ENCODE measurements at places on chromosomes 4 and X. TPM values are rescaled to one million over a fixed set of nuclear protein-coding genes. Genes with fewer than 3 reads are reported as not detected.
A peak's percentile ranks its signal among the peaks of the same experiment; 100 is the strongest.

IBSP gene
- not detected for total RNA-seq

SPANXN3 gene
- total RNA-seq, result not detected

NPY2R gene
- total RNA-seq, result not detected

ENPEP gene
- not detected for total RNA-seq

CXCL5 gene
- total RNA-seq, result not detected

P2RY4 gene
- 0.13 TPM for total RNA-seq

NDST4 gene
- not detected for total RNA-seq

IDH3G gene
- total RNA-seq, result 69.0 TPM

MAGEB17 gene
- 0.21 TPM for total RNA-seq

USP17L20 gene
- total RNA-seq, result not detected

DCUN1D4 gene
- 20.8 TPM for total RNA-seq

CDS1 gene
- 0.05 TPM for total RNA-seq

ATG4A gene
- total RNA-seq, result 10.8 TPM

ACE2 gene
- total RNA-seq, result not detected

WDR1 gene
- total RNA-seq, result 397 TPM

GRCh38 chrX:45134315-45134731, 66.4 kb downstream of the DIPK2B start:
- DNase-seq, result no peak

DNA sequence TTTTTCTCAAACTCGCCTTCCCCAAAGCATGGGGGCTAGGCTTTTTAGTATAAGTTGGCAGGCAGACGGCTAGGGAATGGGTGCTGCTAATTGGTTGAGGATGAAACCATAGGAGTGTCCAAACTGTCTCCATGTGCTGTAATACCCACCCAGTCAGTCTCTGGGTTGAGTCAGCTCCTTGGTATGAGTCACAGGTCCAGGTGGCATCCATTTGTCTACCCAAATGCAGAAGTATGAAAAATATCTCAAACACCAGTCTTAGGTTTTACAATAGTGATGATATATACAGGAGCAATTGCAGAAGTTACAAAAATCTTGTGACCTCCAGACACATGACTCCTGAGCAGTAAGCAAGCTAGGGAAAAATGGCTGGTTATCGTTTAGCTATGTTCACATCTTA, 27.4 kb upstream of the CCSER1 start:
- no peak for DNase-seq

- no peak for DNase-seq
Measured at GRCh38 chr4:114479595-114479994, 119.0 kb upstream of the UGT8 start.

- DNase-seq, result no peak
Measured at GRCh38 chr4:28948501-28948900, 1771.7 kb upstream of the PCDH7 start.

DNA sequence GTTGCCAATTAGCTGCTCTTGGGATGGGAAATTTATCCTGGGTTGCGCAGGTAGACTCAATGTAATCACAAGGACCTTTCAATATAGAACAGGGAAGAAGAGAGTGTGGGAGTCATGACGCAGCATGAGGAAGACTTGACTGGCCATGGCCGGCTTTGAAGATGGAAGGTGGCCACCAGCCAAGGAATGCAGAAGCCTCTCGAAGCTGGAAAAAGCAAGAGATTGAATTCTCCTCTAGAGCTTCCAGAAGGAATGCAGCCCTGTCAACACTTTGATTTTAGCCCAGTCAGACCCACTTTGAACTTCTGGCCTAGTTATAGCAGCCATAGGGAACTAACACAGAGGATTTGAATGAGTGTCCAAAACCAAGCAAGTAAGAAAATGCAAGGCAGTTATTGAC, 14.7 kb upstream of the SH3KBP1 start:
- DNase-seq, result no peak

DNA sequence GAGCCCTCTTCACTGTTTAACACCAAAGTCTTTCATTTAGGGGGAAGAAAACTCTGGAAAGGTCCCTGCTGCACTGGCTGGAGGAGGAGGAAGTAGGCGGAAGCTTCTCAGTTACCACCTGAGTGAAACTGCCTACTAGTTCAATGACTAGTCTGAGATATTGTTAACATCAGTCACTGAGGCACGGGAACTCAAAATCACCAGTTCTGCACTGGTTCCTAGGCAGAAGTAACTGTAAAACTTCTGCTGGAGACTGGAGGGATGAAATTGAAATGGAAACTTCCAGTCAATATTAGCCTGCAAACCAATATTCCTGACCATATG, 178.3 kb downstream of the SNCA start:
- no peak for DNase-seq

DNA sequence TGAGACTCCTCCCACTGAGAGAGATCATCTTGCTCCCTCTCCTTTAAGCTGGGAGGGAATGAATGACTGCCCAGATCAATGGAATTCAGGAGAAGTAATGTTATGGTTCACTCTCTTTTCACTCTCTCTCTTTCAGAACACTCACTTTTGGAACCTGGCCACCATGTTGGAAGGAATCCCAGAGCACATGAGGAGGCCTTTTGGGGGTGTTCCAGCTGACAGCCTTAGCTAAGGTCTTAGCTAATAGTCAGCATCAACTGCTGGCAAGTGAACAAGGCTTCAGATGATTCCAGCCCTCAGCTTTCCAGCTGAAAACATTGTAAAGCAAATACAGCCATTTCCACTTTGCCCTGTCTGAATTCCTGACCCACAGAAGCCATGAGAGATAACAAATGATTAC, 124.0 kb upstream of the CLNK start:
- DNase-seq, result no peak

DNA sequence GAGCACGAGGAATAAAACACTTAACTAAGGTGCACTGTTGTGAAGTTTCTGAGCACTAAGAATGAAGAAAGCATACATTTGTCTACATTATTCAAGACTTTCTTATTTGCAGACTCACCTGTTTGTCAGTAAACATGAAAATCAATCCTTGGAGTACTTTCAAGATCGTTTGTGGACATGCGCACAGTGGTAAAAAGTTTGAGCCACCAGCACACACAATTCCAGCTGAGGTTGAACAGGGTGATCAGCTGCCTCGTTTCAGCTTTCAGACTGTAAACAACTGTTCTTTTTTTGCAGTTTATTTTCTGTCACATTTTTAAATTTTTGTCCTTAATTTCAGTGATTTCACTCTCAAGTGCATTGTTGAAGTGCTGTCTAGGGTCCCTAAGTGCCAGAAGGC, 143.8 kb upstream of the VCX2 start:
- no peak for DNase-seq

DNA sequence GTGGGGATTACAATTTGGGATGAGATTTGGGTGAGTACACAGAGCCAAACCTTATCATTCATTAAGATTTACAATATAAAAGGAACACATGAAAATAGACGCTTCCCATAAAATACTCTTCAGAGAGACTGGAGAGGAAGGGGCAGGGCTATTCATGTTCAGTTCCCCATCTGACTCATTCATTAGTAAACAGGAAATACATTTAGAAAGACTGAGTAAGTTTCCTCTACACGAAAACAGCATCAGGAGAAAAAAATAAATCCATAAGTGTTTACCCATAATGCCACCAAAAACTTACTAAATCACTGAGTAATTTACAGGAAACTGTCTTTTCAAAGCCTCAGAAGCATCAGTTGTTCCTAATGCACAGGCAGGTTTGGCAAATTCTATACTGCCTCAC, 255.4 kb upstream of the CXorf51A start:
- no peak for DNase-seq

DNA sequence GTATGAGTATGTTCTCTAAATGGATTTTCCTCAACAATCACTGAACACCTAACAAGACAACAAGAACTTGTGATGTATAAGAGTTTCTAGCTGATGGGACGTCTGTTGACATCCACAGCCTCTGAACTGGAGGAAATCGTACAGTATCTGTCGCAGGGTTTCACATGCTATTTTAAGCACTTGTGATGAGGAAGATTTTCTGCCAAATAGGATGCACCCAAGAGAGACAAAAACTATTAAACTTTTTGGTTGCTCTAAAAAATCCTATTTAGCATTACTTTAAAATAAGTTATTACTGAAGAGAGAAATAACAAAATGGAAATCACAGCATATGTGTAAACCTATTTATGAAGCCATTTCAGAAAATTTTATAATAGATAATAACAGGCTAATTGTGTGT, 356.1 kb upstream of the SLC7A11 start:
- DNase-seq, result no peak

GRCh38 chr4:101669138-101669831, 121.2 kb upstream of the BANK1 start:
- no peak for DNase-seq

- no peak for DNase-seq
Measured at GRCh38 chrX:1011691-1012283, 200.7 kb downstream of the CRLF2 start.

DNA sequence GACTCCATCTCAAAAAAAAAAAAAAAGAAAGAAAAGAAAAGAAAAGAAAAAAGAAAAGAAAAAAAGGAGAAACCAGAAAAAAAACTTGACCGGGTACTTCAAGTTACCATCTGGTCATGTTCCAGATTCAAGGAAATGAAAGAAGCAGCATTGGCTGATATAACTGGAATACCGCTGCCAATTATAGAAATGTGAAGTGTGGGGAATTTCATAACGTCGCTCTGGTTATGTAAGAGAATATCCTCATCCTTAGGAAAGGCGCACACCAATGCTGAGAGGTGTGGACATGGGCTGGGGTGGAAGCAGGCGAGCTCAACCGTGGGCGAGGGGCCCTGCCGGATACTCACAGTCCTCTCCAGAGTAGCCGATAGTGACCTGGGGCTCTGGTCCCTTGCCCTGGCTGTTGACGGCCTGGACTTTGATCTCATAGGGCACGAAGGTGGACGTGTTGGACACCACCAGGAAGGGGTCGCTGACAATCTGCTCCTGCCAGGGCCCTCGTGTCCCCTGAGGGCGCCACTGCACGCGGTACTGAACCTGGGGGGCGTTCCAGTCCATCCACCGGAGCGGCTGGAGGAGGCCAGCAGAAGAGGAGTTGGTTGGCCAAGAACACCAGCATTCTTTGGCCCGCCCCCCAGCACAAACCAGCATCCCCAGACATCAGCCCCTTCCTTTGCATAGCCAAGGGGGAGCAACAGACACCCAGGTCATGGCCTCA, 19.5 kb downstream of the L1CAM start:
- no peak for DNase-seq

DNA sequence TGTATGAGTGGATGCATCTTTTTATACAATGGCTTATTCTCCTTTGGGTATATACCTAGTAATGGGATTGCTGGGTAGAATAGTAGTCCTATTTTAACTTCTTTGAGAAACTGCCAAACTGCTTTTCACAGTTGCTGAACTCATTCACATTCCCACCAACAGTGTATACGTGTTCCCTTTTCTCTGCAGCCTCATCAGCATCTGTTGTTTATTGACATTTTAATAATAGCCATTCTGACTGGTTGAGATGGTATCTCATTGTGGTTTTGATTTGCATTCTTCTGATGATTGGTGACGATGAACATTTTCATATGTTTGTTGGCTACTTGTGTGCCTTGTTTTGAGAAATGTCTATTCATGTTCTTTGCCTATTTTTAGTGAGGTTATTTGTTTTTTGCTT, 687.0 kb upstream of the EPHA5 start:
- DNase-seq, result no peak

DNA sequence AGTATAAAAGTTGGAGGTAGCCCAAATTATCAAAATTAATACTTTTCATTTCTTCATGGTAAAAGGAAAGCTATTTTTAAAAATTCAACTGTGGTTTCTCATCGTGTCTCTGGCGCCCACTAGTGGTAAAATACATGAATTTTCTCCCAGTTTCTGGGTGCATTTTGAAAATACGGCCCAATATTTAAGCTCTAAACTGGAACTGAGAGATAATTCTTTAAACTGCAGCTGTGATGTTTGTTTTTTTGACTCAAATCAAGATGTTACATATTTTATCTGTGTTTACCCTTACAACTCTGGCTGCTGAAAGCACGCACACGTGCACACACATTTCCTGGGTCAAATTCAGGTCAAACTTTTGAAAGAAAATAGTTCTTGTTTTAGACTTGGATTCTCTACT, 123.9 kb upstream of the ACSL4 start:
- DNase-seq, result no peak

GRCh38 chrX:31213941-31214340, 142.1 kb upstream of the FTHL17 start:
- DNase-seq, result no peak

GRCh38 chr4:184980261-184980660, 38.0 kb upstream of the HELT start:
- no peak for DNase-seq

DNA sequence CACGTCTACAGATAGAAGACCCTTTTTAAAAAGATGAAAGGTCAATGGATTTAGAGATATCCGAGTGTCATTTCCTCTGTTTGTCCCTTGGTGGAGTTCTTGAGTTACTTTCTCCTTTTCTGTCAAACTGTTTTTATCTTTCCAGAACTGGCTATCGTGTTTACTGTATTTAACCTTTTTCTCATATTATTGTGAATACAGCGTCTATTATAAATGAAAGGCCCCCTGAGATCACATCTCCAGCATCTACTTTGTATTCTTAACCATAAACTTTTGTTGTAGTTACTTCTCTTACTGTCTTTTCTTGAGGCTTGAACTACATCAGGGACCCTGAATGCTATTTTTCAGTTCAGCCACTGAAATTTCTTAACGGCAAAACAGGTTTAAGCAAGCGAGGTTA, 4.0 kb upstream of the PCDH7 start:
- no peak for DNase-seq

- DNase-seq, result no peak
Measured at GRCh38 chr4:43855283-43855682, 593.3 kb downstream of the KCTD8 start.

DNA sequence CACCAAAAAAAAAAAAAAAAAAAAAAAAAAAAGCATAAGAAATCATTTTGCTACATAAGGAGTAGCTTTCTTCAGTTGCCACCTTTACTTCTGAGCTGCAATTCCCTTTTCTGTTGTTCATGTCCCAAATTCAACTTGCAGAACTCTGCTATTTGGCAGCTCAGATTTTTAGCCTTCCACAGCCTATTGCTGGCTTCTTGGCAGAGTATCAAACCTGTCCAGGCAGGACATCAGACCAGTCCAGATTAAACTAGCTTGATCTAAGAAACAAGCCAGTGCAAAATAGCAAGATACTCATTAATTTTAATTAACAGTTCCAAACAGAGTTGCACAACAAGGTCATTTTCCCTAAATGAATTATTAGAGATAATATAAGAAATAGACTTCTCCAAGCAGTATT, 123.6 kb upstream of the NR3C2 start:
- DNase-seq, result no peak

DNA sequence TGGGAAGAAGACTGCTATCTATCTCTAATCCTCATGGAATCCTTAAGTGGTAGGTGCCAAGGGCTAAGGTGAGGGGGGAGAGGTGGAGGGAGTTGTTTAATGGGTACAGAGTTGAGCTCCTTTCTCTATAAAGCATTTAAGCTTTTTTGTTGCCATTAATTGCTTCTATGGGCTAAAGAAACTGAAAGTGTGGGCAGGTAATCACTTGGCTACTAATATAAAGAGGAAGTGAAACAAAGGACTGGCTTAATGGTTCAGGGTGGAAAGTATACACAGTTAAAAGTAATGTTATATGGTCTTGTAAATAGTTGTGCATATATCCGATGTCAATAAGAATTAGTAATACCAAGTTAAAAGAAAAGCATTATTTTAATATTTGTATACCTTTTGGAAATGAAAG, 83.9 kb downstream of the POLA1 start:
- peak; percentile 45 for DNase-seq
